ENCODE measurements at places on chromosomes 11 and 22.
A peak's percentile ranks its signal among the peaks of the same experiment; 100 is the strongest.

GRCh38 chr11:7591987-7592386 lies 78.2 kb downstream of the PPFIBP2 start:
- DNase-seq: no peak

DNA sequence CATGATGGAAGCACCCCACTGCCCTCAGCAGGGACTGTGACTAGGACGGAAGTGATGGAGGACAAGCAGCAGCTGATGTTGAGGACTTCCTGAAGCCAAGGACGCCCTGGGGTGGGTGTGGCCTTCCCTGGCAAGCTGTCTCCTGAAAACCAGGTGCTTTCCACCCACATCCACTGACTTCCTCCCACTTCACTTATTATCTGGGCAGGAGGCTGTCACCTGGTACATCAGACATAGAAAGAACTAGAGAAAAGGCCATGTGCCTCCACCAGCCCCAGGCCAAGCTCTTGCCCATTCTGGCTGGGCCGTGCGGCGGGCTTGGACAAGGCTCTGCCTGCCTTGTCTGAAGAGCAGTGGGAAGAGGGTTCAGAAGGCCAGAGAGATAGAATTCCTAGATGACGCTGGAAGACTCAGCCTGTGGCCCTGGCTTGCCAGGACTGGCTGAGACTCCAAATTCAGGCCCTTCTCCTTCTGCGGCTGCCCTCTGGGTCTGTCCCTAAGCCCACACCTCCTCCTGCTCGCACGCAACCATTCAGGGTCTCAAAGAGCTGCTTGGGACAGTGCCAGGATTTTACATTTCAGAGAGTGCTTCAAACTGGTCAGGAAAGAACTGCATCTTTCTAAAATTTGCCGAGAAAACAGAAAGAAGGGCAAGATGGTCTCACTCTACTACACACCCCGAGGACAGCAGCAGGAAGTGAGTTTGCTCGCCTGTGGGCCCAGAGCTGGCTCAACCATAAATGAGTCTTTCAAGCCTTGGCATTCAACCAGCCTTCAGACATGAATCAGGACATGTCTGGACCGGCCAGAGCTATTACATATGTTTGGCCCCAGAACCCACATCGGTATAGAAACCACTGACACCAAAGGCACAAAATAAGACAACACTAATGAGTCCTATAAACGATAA lies 13.3 kb downstream of the ARHGAP1 start:
- DNase-seq: no peak

GRCh38 chr11:1883346-1884302 lies 8.1 kb downstream of the PRR33 start:
- DNase-seq: no peak

DNA sequence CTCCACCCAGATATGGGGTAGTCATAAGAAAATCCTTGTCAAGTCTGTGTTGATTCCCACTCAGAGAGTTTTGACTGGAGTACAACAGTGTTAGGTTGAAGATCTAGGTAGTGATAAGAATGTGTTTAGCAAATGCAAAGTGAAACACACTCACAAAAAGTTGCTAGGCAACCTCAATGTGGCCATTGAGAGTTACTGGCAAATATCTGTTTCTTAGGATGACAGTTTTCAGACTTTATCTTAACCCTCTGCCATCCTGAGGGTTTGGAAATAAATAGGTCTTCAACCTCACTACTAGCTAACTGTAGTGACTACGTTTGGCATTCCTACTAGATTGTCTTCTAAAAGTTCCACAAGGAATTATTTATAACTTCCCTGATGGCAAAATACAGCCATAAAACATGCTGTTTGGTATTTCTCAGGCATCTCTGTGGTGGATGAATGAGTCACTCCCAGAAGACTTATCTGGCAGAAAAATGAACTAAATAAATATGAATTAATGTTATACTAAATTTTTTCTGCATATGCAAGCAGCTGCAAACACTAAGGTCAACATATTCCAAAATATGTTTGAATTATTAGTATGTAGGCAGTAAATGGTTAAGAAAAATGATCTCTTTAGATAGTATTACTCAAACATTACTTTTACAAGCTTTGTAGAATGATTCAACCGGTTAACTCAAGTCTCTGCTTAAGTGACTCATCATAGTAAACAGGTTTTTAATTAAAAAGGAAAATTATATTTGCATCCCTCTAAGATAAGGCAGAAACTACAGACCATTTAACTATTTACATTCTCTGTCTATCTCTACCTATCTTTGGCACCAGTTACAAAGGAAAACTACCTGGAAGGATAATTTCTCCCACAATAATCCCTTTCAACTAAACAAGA lies 17.1 kb upstream of the SYTL2 start:
- peak; percentile 43 for DNase-seq

DNA sequence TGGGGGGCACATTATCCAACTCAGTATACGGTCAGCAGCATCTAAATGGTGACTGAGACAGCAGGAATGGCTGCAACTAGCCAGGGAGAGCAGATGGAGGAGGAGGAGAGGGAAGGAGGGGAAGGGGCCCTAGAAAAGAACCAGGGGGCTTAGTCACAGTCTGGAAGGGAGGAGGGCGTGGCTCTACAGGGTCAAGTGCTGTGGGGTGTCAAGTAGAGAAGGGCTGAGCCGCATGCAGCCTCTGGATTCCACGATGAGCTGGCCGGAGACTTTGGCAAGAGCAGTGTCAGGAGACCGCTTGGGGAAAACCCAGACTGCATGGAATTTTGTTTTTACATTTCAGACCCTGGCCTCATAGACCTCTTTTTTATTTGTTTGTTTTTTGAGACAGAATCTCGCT lies 25.8 kb upstream of the PPFIA1 start:
- peak; percentile 61 for DNase-seq

DNA sequence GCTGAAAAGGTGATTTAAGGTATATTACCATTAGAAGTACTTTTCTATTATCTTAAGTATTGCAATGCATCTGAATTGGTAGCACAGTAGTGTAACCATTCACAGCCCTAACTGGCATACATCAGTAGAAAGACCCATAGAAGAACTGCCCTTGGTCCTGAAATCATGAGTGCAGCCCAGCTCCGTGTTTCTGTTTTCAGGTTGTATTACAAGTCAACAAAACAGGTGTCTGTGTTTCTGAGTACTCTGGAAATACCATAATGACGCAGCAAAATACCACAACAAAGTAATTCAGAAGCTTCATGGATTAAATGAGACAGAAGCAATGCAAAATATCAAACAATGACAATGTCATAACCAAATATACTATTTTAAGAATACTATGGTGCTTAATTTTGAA lies 226.3 kb downstream of the OPCML start:
- DNase-seq: no peak

DNA sequence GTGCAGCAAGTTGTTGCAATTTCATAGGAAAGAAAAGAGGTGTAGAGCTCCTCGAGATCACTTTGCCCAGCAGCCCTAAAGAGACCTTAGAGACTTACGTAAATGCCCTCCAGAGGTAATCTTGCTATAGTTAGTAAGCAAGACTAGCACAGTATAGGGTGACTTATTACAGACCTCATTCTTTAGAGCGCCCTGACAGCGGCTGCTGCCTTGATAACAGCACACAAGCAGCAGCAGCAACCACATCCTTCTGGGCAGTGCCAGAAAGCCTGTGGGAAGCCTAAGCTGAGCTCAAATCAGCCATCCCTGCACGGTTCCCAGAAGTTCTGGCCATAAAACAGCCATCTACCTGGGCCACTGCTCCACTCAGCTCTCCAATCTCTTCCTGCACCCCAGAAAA lies 22.6 kb upstream of the OR56B1 start:
- DNase-seq: no peak

Measured in H54 (cell line).